ENCODE measurements at places on chromosomes 16 and 17. TPM values are rescaled to one million over a fixed set of nuclear protein-coding genes. Genes with fewer than 3 reads are reported as not detected.

DNA sequence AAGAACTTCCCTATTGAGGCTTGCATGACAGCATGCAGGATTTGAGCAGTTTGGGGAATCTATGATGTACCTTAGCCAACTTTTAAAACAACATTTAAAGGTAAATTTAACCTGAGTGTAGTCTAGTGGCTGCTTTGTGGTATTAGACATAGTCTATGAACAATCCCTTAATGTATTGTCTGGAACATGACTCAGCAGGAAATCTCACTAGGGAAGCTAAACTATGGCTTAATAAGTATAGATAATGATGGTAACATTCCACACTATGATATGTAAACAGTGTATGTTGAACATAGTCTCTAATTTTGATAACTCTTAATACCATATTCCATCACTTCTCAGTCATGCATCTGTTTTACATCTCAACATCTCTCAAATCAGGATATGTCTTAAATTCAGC, 52.1 kb upstream of the SLC12A3 start:
- DNase-seq = no peak

- DNase-seq = no peak
These were observed 60.9 kb downstream of the CYB5B start for GRCh38 chr16:69485361-69485760.

- DNase-seq = no peak
These were observed 17.7 kb downstream of the CDIP1 start for GRCh38 chr16:4520913-4521312.

GRCh38 chr17:44533533-44534246, 23.6 kb upstream of the FZD2 start:
- DNase-seq = peak; percentile 97

DNA sequence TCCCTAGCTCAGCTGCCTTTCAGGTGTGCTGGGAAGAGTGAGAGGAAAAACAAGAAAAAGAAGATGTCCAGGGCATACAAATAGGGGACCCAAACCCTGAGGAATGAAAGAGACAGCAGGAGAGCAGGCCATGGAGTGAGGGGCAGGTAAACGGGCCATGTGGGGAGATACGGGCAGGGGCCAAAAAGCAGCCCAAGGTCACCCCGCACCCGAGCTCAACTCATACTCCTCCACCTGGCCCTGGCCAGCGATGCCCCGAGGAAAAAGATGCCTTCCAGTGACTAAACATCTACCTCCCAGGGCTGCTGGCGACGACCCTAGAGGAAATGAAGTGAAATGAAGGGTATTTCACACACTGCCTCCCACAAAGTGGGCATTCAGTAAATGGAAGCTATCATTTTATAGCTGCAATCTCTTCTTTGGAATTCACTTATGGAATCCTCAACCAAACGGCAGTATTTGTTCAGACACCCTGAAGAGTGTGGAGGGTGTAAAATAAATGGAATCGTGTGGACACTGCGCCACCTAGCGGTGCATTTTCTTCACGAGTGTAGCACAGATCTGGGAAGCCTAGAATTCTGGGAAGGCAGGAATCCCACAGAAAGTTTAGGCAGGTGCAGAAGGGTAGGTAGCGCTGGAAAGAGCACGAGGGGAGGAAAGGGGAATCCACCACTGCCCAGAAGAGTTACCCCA, 14.9 kb downstream of the ELAC2 start:
- peak; percentile 83 for DNase-seq

GRCh38 chr16:55379371-55379770, 55.4 kb downstream of the IRX6 start:
- DNase-seq = no peak

DNA sequence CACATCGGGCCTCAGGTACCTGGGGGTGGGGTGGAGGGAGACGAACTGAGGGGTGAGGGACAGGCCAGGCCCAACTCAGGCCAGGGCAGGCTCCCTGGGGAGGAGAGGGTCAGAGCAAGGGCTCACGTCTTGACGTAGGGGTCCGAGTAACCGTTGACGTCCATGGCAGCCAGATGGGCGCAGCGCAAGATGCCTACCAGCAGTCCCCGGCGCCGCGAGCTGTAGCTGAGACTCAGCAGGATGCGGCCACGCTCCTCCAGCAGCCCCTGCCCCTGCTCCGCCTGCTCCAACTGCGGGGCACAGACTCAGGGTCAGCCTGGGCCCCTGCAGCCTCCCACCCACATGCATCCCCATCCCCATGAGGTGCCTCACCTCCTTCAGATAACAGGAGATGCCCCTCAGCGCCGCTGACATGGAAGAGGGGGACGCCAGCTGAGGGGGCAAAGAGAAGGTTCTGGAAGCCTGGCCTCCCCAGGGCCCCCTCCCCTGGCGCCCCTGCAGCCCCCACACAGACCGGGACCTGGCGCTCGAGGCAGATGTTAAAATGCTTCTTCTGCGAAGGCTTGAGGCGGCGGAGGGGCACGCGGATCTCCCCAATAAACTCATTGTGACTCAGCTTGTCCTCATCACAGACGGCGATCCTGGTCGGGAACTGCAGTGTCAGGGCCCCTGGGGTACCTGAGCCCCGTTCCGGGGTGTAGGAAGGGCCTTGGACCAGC, 4.0 kb downstream of the DOC2A start:
- DNase-seq = no peak

GRCh38 chr16:10868596-10869469, 8.2 kb upstream of the CIITA start:
- no peak for DNase-seq

- DNase-seq = no peak
These were observed 26.4 kb downstream of the TMEM235 start for GRCh38 chr17:78257810-78258322.

Gene SLFN14
- total RNA-seq = not detected

Gene HEATR9
- total RNA-seq = not detected

Gene ENPP7
- 0.11 TPM for total RNA-seq

Gene PFAS
- total RNA-seq = 229 TPM

Gene STRADA
- total RNA-seq = 36.6 TPM

Gene CLEC18A
- total RNA-seq = 0.46 TPM

Gene DPEP1
- 24.7 TPM for total RNA-seq
